ENCODE measurements at places on chromosomes 16 and 17.

- DNase-seq: peak; percentile 41
Measured at GRCh38 chr17:80146121-80147034, 550 bp downstream of the EIF4A3 start.

- DNase-seq: no peak
Measured at GRCh38 chr16:19831678-19832077, 53.0 kb downstream of the GPRC5B start.

DNA sequence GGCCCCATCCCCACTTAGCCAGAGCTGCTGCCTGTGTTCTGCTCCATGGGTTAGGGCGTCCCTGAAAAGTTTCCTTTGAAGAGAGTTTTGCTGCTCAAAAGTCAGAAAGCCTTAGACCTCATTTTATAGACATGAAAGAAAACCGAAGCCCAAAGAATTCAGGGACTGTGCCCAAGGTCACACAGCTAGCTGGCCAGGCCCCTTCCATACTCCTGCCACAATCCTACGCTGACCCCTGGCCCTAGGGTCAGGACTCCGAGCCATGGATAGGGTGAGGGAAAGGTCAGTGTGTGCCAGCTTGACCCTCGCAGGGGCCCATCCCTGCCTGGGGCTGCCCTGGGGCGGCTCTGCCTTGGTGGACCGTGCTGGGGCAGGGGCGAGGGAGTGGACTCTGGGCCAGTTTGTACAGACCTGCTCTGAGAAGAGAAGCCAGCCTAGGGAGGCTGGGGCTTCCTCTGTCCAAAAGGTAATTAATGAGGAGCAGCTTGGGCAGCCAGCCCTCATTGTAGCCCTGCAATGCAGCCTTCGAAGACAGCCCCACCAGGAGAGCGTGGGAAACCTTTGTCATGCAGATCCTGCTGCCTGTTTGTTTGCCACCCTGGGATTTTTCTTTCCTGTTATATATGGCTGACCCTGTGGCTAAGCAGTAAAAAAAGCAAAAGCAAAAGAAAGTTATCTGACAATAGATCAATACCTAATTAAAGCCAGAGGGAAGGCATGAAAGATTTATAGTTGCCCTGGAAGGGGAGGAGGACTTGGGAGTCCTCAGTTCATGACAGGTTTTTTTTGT is 37.4 kb downstream of the RHBDL3 start:
- DNase-seq: no peak

- peak; percentile 42 for DNase-seq
Measured at GRCh38 chr17:69607162-69607834, 192.8 kb downstream of the MAP2K6 start.

DNA sequence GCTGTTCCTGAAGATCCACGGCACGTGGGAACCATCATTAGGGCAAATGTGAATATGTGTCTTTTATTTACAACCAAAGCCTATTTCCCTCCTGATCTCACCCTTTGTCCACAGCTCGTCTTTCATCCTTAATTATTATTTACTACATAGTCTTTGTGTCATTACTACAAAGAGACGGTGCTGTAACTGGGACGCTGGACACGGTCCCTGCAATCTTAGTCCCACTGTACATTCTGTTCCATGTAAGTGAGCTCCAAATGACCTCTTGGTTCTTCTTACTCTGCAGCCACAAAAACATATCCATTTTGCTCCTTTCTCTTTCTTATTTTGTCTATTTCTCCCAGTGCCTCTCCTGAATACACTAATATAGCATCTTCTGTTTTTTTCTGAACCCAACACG is 12.7 kb upstream of the KRT23 start:
- DNase-seq: no peak

GRCh38 chr17:1834380-1835149 is 4.8 kb downstream of the RPA1 start:
- no peak for DNase-seq

- DNase-seq: no peak
Measured at GRCh38 chr17:57615836-57616757, 129.0 kb downstream of the CCDC182 start.

DNA sequence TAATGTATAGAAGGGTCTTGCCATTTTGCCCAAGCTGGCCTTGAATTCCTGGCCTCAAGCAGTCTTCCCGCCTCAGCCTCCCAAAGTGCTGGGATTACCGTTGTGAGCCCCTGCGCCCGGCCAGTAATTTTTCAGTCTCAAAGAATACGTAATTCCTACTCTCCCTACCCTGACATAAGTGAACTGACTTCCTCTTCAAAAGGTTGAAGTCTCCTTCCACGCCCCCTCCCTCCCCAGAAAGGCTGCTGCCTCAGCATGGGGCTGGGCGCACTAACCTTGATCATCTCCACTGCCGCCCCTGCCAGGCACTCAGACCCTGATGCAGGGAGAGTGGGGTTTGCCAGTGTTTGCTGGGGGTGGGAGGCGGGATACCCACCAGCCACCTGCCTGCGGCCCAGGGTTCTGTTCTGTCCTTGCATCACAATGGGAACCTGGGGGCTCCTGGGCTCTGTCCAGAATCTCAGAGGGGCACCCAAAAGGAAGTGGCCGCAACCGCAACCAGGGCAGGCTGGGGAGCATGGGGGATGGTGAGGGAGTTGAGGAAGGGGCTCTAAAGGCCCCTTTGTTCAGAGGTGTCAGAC is 27.5 kb downstream of the KIFC3 start:
- no peak for DNase-seq

- DNase-seq: no peak
Measured at GRCh38 chr17:79801156-79802038, 4.5 kb upstream of the CBX8 start.

GRCh38 chr16:47045023-47045422 is 71.5 kb upstream of the DNAJA2 start:
- DNase-seq: peak; percentile 17

- DNase-seq: peak; percentile 70
Measured at GRCh38 chr17:10646392-10646990, 10.6 kb downstream of the MYH3 start.

- DNase-seq: no peak
Measured at GRCh38 chr16:82924075-82924854, 297.5 kb downstream of the CDH13 start.

GRCh38 chr16:87441886-87442580 is 49.9 kb downstream of the MAP1LC3B start:
- DNase-seq: no peak

- no peak for DNase-seq
Measured at GRCh38 chr17:34580685-34581445, 1.5 kb downstream of the TMEM132E start.

DNA sequence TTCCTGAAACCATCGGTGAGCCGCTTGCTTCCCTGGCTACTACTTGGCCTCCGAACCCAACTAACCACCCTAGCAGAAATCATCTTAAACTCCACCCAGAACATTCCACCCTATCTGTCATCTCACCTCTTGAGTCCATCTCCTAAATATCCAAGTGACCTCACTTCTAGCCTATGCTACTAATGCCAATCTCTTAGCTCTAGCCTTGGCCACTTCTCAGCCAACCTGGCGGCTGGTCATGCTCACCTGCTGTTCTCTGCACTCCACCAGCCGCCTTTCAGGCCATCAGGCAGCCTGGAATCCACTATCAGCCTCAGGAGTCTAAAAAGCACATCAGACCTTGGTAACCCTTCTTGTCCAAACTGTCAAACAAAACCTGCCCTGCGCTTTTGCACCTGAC is 11.9 kb upstream of the CYTH1 start:
- no peak for DNase-seq

DNA sequence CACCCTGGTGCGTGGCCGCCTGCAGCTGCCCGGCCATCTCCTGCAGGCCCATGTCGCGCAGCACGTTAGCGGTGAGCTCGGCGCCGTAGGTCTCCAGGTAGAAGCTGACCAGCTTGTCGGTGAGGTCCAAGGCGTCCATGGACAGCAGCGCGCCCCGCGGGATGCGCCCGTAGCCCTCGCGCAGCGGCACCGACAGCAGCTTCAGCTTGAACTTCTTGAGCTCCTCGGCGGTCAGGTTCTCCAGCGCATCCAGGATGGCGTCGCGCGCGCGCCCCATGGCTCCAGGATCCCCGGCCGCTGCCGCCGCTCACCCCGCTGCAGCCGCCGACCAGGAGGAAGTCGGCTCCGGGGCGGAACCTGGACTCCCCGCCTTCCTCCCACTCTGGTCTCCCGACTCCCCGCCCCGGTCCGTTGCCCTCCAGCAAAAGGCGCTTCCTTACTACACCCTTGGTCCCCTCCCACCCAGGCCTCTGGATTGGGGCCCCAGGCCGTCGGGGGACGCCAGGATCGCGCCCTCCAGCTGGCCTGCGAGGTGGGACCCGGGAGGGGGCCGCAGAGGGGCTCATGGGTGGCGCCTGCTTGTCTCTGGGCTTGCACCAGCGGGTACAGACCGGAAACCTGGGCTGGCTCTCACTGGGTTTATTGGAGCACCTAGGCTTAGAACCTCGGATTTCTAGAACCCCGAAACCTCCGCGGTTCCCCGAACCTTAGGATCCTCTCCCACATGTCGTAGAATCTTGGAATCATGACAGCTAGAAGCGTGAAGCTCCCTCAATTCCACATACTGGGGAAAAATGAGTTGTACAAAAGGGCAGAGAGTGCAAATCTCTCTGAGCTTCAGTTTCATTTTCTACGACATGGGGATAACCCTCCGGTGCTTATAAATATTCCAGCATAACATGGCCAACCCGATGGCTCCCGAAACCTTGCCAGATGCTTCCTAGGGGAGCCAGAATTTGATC is at the start of gene PYCARD:
Gene PYCARD (minus strand): TSS at position 347 of the 962 bp plus-strand sequence. CDS start 70 bp downstream, at position 277.
- DNase-seq: no peak

DNA sequence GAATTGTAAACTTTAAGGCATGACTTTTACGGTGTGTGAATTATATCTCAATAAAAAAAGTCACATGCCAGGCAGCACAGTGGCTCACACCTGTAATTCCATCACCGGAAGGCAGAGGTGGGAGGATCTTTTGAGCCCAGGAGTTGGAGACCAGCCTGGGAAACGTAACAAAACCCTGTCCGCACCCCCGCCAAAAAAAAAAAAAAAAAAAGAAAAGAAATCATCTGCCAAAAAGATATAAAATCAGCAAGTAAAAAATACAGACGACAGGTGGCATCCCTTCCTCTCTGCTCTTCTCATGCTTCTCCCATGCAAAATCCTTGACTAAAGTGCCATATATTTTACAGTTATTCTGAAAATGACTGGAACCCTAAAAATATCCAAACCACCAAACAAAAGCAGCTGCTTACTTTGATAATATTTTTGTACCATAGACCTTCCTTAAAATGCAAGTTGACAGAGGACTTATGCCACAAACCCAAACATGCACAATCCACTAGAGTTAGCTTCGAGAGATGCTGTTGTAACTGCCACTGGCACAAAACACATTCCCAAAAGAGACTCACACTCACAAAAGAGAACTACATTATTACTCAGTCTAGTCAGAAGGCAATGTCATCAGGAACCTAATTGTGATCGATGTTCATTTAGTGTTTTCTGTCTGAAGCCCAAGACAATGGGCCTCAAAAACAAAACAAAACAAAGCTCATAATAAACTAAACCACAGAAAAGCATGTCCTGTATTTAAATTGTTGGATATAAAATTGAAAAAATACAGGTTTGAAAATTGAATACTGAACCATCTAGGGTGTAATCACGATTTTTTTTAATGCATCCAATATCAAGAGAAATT is 2.4 kb downstream of the CRLF3 start:
- no peak for DNase-seq

- DNase-seq: no peak
Measured at GRCh38 chr17:59267776-59268175, 47.5 kb downstream of the GDPD1 start.

- no peak for DNase-seq
Measured at GRCh38 chr17:75073618-75074047, 14.1 kb upstream of the SLC16A5 start.

GRCh38 chr16:78823027-78823426 is 723.6 kb downstream of the WWOX start:
- no peak for DNase-seq

- no peak for DNase-seq
Measured at GRCh38 chr17:37286430-37286829, 89.4 kb upstream of the C17orf78 start.

DNA sequence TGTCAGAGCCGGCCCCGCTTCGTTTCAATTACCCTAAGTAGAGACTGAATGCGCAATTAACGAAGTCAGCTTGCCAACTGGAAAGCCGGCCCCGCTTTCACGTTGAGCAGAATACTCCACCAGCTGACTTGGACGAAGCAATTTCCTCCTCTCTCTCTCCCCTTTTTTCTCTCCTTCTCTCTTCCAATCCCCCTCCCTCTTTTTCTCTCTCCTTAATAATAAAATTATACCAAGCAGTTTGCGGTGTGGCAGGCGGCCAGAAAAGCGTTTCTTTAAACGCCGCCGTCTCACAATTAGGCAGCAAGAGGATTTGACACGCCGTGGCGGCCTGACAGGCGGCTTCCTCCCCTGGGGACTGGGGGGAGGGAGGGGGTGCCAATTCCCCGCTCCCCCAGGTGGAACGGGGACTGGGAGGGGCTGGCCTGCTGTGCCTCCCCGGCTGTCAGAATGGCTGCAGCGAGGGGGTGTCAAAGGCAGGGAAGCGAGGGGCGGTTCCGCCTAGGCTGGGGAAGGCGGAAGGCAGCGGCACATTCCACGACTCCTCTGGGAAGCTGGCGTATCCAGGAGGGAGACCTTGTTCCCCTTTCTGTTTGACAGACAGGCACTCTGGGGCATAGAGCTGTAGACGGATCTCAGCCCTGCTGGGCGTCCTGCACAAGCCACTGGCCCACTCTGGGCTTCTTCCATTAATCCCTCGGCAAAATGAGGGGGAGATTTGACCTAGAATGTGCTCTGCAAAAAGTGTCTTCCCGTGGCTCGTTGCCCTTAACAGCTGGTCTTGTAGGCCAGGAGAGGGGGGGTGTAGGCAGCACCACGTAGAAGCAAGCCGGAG is 52.7 kb downstream of the SREBF1 start:
- peak; percentile 74 for DNase-seq

DNA sequence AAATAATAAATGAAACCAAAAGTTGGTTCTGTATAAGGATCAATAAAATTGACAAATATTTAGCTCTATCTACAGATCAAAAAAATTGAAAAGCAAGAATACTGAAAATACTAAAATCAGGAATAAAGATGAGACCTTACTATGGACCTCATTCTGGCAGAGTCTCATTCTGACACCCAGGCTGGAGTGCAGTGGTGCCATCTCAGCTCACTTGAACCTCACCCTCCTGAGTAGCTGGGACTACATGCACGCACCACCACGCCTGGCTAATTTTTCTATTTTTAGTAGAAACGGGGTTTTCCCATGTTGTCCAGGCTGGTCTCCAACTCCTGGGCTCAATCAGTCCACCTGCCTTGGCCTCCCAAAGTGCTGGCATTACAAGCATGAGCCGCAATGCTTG is 22.0 kb upstream of the KREMEN2 start:
- no peak for DNase-seq

DNA sequence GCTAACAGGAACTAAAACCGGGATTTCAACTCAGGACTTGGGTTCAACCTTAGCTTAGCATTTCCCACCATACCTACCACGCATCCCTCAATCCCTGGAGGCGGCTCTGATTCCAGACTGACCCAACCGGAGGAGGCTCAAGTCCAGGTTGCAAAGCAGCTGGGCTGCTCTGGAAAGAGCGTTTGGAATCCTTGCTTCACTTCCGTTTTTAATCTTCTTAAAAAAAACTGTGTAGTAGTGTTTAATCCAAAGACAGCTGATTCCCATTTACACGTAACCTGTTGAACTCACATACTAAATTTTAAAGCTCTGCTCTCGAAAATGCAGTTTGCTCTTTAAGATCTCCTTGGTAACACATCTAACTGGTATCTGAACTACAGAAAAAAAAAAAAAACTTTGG is 50.0 kb downstream of the NXN start:
- no peak for DNase-seq

Data from renal pelvis (tissue), 12 donors.